Right renal pelvis (tissue), 4 donors: ENCODE measurements at places on chromosomes 7 and 10. TPM values are rescaled to one million over a fixed set of nuclear protein-coding genes. Genes with fewer than 3 reads are reported as not detected.

DNA sequence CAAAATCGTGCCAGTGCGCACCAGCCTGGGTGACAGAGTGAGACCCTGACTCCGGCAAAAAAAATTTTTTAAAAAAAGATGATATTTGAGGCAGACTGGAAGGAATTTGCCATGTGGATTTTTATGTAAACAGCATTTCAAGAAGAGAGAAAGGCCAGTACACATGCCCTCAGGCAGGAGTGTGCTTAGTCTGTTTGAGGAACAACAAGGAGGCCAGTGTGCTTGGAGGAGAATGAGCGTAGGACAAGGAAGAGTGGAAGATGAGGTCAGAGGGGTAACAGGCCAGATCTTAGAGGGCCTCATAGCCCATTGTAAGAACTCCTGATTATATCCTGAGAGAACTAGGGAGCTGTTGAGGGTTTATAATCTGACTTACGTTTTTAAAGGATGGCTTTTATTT, 17.2 kb upstream of the STRIP2 start:
- DNase-seq: no peak

OR2A7 gene
- polyA plus RNA-seq: 10.8 TPM

CUZD1 gene
- polyA plus RNA-seq: 1.1 TPM

- no peak for DNase-seq
Observed at GRCh38 chr10:73537288-73537687, 41.5 kb upstream of the PPP3CB start.

GRCh38 chr7:107495516-107495915, 25.7 kb downstream of the GPR22 start:
- DNase-seq: no peak

MAT1A gene
- polyA plus RNA-seq: 0.81 TPM

RARRES2 gene
- 36.8 TPM for polyA plus RNA-seq

DNA sequence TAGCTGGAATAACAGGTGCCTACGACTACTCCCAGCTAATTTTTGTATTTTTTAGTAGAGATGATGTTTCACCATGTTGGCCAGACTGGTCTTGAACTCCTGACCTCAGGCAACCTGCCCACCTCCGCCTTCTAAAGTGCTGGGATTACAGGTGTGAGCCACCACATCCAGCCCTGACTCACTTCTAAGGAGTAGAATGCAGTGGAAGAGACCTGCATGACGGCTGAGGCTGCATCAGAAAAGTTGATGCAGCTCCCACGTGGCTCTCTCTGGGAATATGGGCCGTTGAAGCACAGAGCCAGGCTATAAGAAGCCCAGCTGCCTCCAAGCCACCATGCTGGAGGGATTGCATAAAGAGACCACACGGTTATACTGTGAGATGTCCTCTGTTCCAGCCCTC, 21.6 kb upstream of the ASL start:
- no peak for DNase-seq

- DNase-seq: no peak
Observed at GRCh38 chr7:100887516-100888290, 1.8 kb downstream of the UFSP1 start.

- no peak for DNase-seq
Observed at GRCh38 chr10:49744924-49745605, 17.1 kb downstream of the OGDHL start.

DNA sequence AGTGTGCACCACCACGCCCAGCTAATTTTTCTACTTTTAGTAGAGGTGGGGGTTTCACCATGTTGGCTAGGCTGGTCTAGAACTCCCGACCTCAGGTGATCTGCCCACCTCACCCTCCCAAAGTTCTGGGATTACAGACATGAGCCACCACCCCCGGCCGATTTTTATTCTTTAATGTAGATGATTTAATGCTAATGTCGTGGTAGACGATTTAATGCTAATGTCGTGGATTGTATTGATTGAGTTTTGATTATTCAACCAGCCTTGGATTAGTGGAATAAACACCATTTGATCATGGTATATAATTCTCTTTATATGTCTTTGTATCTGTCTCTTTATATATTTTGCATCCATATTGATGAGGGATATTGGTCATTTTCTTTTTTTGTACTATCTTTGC, 52.6 kb downstream of the OGDH start:
- no peak for DNase-seq

GRCh38 chr7:135262623-135263320, 29.1 kb downstream of the STRA8 start:
- DNase-seq: no peak

GRCh38 chr10:71393841-71394475, 2.8 kb upstream of the CDH23 start:
- no peak for DNase-seq

LIPK gene
- polyA plus RNA-seq: not detected

- DNase-seq: no peak
Observed at GRCh38 chr7:75591467-75592255, 99.5 kb downstream of the SPDYE5 start.

TMEM243 gene
- 47.7 TPM for polyA plus RNA-seq

- no peak for DNase-seq
Observed at GRCh38 chr7:40405991-40406390, 271.2 kb downstream of the SUGCT start.

DNA sequence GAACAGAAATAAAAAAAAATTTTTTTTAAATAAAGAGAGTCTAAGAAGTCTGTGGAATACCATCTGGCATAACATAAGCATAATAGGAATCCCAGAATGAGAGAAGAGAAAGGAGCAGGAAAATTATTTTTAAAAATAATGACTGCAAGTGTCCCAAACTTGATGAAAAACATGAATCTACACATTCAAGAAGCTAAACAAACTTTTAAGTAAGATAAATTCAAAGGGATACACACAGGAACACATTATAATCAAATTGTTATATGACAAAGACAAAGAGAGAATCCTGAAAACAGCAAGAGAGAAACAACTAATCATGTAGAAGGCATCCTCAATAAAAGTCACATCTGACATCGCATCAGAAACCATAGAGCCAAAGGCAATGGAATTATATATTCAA, 30.9 kb downstream of the SMURF1 start:
- DNase-seq: no peak
